ENCODE measurements at places on chromosomes 7 and 10.

- no peak for DNase-seq
These were observed 50.6 kb upstream of the FZD9 start for GRCh38 chr7:73382934-73383503.

DNA sequence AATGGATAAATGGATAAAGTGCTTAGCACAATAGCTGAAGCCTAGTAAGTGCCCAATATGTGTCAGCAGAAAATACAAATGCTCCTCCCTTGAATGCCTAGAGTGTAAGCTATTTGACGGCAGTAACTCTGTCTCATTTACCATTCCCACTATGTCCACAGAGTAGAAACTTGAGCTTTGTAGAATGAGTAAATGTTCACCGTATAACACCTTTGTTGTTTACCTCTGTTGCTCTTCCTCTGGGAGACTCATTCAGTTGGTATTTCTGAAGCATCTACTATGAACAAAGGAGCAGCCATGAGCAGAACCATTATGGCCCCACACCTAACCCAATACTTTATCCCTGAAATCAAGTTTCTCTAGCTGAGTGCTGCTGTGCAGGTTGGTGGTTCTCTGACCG lies 8.4 kb upstream of the SLC16A12 start:
- DNase-seq, result no peak

DNA sequence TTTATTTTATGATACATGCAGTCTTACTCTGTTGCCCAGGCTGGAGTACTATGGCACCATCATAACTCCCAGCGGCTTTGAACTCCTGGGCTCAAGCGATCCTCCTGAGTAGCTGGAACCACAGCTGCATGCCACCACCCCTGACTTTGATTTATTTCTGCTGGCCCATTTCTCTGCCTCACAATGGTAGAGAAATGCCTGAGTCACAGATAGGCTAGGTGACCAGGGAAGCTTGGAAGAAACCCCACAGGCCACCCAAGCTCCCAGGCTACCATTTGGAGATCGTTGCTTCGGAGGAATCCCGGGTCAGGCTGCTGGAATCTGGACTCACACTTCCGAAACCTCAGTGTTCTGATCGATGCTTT lies 17.4 kb upstream of the BAIAP2L1 start:
- no peak for DNase-seq

GRCh38 chr7:8433477-8434289 lies at the start of gene NXPH1:
NXPH1 (plus strand) TSS chr7:8433609.
- no peak for DNase-seq

DNA sequence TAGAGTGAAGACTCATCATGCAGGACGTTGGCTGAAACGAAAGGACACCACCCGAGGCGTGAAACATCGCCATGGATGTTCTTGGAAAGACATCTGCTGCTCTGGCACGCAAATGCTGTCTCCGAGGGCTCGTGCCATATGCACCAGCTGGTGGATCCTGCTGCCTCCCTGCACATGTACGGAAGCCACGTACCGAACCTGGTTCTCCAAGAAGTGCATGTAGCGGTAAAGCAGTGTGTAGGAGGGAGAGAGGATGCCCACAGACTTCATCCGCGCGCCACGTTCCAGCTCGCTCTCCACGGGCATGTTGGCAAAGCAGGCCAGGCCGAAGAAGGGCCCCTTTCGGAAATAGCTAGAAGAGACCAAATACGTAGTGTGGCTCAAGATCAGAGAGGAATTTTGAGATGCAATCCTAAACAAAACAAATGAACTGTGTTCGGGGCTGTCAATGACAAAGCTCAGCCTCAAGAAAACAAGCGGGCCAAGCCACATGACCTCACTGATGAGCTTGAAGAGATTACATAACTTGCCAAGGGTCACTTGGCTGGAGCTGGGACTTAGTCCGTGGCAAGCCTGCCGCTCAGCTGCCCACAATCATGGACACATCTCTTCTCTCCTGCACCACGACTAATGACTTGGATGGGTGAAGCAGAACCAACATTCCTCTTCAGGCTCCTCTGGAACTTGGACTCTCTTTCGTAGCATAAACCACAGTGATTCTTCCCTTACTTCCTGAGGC lies 16.5 kb downstream of the DENND11 start:
- DNase-seq, result no peak

- no peak for DNase-seq
These were observed 71.9 kb downstream of the PROSER2 start for GRCh38 chr10:11895108-11895466.

DNA sequence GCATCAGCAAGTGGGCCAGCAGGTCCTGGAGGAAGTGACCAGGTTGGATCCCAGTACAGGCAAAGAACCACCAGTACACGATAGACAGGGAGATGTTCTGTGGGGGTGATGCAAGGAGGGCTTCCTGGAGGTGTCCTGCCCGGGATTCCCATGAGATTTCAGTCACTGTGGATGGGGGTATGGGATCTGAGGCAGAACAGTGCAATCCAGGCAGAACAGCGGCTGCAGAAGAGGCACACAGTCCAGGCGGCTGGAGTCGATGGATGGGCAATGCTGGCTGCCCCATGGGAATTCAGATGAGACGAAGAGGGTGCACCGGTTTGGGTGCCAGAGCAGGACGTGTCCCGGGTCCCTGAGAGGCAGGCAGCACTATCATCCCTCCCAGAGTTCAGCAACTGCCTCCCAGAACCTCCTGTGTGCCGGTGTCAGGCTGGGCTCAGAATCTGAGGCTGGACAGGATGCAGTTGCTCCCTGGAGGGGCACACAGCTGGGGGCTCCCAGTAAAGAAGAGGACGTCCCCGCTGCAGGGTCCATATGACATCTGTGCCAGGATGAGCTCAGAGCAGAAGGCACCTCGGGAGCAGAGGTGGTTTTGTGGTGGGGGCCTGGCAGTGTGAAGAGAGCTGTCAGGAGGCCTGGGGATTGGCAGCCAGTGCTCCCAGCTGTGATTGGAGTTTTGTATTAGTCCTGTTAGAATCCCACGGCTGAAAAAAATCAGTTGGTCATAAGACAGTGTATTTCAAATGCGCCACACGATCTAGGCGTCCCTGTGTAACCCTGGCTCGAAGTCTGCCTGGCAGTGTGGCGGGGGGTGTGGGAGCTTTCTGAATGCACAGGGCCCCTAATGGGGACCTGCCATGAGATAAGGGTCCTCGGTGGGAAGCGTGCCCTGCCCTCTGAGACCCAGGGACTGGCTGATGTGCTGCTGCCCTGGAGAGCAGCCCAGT lies 3.2 kb downstream of the KNDC1 start:
- no peak for DNase-seq

Measured in kidney capillary endothelial cell (primary cell).